ENCODE measurements at places on chromosomes 7 and 10.

GRCh38 chr7:67462781-67463191 is 466.2 kb downstream of the TYW1 start:
- no peak for DNase-seq

DNA sequence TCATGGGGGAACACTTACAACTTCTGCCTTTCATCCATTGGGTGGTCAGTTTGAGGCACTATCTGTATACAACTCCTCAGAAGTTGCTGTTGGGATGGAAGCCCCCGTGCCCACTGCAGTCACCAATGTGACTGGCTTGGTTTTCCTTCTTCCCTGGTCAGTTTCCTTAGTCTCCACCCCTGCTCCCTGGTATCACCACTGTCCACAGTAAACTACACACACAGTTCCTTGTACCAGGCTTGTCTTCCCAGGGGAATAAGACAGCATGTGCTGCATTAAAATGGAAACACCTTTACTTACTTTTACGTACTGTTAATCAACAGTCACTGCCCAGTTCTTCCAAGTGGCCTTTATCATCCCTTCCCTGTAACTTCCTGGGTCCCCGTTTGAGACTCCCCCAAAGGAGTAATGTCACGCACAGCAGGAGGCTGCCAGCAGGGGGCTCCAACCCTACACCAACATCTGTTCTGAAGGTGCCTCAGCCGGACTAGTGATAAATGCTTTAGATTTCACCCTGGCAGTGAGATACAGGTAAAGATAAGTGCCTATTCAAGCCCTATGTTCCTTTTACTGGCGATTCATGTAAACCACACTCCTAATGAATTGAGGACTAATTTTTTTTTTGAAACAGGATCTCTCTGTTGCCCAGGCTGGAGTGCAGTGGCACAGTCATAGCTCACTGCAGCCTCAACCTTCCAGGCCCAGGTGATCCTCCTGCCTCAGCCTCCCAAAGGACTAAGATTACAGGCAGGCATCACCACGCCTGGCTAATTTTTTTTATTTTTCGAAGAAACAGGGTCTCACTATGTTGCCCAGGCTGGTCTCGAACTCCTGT is 45.3 kb upstream of the PIK3AP1 start:
- DNase-seq: peak; percentile 57

- peak; percentile 26 for DNase-seq
These were observed 42.0 kb downstream of the MYL10 start for GRCh38 chr7:101586906-101587677.

DNA sequence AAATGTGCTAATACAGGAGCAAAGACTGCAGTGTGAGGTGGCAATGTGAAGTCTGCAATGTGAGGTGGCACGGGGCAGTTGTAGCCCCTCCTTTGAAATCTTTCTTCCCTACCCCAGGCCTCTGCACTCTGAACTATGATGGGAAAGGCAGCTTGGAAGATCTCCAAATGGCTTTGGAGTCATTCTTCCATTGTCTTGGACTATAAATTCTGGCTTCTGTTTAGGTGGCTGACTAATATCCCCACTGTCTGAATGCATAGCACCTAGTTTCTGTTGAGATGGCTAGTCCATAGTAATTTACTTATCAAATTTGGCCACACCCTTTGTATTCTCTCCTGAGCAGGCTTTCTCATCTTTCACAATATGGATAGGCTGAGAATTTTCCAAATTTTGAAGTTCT is 175.0 kb downstream of the CFTR start:
- DNase-seq: no peak

DNA sequence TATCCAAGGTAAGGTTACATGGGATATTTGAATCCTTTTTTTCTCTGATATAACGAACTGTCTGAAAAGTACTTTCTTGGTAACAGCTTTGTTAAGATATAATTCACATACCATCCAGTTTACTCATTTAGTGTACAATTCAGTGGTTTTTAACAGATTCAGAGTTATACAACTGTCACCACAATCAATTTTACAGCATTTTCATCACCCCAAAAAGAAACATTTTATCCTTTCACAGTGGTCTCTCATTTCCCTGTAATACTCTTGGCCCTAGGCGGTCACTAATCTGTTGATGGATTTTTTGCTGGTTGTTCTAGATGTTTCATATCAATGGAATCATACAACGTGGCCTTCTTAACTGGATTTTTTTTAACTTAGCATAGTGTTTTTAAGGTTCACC is 91.6 kb downstream of the GLCCI1 start:
- no peak for DNase-seq
